AG20443 (cell line): ENCODE measurements at places on chromosomes 12 and 14.

DNA sequence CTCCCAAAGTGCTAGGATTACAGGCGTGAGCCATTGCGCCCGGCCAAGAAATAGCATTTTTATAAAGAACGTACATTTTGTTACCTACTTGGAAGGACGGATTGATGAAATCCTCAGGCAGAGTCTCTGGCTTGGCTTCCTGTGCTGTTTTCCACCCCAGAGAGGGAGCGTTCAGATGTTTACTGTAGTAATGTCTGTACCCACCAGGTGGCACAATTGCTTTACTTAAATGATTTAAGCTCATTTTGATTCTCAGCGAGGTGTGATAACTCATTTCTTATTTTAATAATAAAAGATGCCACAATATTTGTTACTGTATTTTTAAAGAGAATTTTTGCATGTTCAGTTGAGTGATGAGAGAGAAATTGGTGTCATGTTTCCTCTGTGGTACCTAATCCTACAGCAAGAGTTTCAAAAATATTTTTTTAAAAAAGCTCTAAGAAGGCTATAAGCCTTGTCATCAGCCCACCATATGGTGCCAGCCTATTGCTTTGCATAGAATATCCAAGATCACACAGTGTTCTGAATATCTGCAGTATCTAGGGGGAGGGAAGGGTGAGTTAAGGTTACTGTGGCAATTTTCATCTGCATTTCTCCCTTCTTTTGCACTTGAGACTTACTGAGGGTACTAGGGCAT, 82.6 kb upstream of the TRAF3 start:
- DNase-seq, result peak; percentile 80

GRCh38 chr12:94832780-94833681, 170.5 kb downstream of the NDUFA12 start:
- DNase-seq, result no peak

DNA sequence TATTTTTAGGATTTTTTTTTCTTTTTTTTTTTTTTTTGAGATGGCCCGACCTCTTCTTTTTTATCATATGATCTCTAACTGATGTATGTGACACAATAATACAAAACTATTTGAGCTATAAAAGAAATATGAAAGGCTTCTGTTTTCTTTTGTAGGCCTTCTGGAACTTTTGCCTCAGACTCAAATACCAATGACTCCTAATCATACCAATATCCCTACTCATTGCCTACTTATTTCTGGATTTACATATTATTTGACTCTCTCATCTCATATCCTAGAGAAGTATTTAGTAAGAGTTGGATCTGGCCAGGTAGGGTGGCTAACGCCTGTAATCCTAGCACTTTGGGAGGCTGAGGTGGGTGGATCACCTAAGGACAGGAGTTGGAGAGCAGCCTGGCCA, 12.7 kb upstream of the WDR89 start:
- peak; percentile 50 for DNase-seq

DNA sequence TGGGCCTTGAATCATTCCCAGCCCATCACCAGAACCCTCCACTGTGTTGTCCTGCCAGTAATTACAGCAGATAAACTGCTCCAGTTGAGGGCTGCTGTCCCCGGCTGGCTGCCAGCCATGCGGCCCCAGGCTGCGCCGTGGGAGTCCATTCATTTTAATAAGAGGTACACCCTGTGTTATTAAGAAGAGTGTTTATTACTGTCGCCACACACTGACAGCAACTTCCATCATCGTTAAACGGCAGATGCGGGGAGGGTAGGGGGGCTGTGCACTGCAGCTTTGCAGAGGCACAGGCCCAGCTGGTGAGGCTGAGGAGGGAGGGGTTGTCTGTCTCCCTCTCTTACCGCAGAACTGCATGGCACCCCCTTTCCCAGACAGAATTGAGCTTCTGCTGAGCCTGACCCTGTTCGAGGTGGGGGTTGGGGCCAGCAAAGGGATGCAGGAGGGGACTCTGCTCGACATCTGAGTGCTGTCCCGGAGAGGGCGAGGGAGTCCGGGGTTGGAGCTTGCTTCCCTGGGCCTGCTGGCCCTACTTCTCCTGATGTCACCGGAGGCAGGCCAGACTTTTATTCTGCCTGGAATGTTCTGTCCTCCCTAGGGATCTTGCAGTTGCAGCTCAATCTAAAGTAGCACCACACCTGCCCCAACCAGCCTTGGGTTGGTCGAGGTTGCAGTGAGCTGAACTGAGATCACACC, 33.8 kb upstream of the GPATCH2L start:
- DNase-seq, result no peak

DNA sequence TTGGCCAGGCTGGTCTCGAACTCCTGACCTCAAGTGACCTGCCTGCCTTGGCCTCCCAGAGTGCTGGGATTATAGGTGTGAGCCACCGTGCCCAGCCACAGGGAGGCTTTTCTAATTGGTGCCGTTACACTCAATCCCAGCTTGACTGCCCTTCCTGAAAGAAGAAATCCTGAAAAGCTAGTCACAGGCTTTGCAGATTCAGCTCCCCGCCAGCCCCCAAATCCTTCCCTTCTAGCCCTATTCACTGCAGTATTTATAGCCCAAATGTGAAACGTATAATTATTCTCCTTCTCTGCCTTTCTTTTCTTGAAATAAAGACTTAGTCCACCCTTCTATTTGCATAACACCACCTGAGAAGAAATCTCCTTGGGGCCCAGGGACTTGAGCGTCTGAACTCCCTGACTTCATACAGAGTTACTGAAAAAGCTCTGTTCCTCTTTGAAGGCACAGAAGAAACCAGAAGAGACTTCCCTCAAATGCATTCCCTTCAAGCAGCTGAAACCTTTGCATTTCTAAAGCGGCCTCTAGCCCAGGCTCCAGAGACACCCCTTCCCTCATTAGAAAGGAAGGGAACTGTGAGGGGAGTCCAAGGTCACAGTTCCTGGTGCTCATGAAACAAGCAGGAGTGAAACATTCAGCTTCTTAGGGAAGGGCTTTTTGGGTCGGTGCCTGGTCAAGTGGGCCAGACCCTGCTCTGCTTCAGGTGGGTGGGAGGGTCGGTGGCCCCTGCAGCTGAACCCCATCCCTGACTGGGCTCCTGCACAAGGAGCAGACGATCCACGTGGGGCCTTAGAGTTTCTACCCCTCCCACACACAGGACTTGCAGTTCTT, 42.3 kb upstream of the BATF start:
- DNase-seq, result no peak

DNA sequence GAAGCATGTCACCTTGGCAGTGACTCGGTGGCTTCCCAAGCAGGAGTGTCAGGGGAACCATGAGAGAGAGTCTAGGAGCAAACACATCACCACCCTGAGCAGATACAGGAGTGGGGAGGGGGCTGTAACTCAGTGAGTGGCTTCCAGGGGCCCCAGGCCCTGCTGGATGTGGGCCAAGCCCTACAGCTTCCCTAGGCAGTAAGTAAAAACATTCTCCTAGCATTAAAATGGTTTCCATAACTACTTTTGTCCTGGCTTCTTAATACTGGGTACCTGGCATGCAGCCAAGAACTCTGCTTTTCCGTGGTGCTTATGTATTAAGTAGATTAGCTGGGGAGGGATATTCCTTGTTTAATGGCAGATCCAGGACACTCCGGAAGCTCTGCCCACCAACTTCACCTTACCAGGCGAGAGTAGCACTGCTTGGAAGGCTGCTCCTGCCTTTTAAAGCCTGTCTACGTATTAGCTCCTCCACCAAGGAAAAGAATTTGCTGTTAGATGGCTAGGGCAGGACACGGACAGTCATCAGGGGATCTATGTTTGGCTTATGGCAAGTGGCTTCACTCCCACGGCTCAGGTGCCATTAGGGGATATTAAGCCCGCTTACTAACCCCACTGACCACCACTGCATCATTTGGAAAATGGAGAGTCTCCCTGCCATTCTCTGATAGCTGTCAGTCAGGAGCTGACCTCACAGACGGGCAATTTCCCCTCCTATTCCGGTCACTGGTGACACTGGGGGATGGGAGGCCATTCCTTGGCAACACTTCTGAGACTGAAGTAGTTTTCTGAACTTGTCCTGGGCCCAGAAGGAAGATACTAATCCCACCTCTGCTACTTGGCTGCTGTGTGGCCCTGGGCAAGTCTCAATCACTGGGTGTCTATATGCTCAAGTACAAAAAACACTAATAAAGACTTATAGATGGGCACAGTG, 22.8 kb downstream of the OTUB2 start:
- DNase-seq, result no peak

- DNase-seq, result no peak
Observed at GRCh38 chr12:124082687-124083086, 109.7 kb downstream of the ZNF664 start.

GRCh38 chr14:60212503-60213371, 36.3 kb upstream of the PPM1A start:
- DNase-seq, result no peak

DNA sequence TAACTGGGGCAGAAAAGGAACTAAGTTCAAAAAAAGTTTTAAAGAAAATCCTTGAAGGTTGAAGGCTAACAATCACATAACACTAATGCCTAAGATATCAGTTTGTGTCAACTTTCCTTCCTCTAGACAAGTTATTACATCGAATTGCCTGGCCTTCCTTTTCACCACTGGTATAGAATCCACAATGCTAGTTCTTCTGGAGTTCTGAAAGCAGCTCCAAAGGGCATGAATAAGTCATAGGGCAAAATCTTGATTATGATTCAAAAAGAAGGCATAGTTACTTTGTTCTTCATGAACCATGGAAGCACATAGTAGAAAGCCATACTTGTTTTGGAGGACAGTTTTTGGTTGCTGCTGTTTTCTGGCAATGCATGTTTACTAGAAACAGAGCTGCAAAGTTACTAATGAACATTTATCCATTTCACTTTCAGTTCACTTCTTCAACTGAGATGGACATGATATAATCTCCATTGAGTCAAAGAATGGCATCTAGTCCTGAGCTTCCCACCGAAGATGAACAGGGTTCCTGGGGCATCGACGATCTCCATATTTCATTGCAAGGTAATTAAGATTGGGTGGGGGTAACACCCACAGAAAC, 56.0 kb downstream of the SYNE2 start:
- DNase-seq, result no peak

- DNase-seq, result no peak
Observed at GRCh38 chr12:30706476-30706875, 10.8 kb upstream of the IPO8 start.

DNA sequence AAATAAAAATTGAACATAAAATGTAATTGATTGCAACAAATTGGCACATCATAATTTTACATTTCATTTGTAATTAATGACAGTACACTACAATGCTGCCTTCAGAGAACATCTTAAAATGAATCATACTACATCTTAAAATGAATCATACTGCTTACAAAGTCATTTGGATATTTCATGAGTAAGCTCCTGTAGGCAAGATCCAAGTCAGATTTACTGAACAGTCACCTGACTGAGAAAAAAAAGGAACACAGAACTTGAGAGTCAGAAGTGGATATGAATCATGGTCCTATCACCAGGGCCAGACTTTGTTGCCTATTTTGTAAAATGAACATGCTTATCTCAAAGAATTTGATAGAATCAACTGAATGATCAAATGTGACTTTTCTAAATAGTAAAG, 32.7 kb upstream of the FBLN5 start:
- peak; percentile 83 for DNase-seq

- no peak for DNase-seq
Observed at GRCh38 chr14:90425373-90425879, 28.6 kb downstream of the CALM1 start.

DNA sequence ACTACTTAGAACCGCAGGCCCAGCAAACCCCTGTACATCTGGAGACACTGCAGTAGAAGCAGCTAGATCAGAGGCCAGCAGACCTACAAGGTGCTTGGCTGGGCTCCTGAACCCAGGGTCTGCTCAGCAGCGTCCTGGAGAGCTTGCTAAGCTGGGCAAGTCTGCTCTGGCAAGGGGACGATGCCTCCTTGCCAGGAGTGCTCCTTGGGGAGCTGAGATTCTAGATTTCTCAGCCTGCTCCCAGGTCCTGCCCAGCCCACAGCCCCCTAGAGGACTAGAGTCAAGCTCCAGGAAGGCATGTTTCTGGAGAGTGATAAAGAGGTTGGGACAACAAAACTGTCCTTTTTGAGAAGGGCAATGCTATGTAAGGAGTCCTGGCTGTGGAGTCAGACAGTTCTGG, 60.3 kb downstream of the HSPB8 start:
- DNase-seq, result no peak

DNA sequence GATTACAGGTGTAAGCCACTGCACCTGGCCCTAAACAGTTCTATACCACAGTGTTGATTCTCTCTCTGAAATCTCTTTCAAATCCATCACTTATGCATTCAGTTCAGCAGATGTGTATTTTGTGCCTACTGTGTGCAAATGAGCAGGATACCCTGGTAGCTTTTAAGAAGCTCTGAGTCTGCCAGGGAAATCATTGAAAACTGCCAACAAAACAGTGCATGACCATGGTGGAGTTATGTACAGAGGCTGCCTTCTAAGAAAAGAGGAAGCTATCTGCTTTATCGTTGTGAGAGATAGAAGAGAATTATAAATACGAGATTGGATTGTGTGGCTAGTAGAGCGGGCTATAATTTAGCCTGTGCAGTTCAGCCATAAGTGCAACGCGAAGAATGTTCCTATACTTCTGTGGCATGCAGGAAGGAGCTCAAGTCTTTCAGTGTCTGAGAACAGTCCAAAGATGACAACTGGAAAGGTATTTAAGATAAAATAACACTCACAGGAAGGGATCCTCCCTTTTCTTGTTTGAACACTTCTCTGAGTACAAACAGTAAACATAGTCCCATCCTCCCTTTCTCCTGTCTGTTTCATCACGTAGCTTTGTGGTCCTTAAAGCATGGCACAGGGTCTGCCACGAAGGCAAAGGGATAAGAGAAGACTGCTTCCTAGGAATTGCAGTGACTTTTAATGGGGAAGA, 4.3 kb downstream of the DIP2B start:
- DNase-seq, result no peak

GRCh38 chr12:105567061-105567460, 236.6 kb downstream of the C12orf75 start:
- no peak for DNase-seq

DNA sequence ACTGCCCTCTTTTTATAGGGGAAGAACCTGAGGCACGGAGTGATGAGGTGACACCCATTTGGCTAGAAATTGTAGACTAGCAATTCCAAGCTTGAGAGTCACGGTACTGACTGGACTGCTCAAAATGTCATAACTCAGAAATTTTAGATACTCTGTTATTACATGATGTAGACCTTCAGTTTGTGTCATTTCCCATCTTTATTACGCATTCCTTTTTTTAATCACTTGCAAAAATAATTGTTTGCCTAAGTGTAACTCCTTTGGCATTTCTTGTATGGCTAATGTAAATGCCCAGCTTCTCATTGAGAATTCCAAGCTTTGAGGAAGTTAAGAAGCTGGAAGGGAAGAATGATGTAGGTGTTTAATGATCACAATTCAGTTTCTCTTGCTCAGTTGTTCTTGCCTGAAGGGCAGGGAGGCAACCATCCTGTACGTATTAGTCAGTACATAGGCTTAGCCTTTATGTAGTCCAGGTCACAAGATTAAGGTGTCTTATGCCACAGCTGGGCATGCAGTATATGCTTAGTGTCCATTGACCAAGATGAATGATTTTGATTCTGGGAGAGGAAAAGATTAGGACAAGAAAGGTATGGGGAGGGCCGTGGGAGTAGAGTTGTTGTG, 68.2 kb upstream of the EVL start:
- no peak for DNase-seq

DNA sequence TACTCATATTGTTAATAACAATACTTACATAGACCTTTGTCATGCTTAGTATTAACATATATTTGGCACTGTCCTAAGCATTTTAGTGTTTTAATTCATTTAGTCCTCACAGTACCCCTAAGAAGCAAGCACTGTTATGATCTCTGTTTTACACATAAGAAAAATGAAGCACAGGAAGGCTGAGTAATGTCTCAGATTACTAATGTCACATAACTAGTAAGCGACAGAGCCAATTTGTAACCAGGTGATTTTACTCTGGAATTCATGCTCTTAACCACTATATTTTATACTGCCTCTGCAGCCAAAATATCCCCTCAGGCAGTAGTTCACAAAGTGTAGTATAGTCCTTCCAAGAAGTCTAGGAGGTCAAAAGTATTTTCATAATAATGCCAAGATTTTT, 20.3 kb downstream of the TMEM253 start:
- DNase-seq, result no peak
